H54 (cell line): ENCODE measurements at places on chromosomes 3 and 15.

GRCh38 chr15:75123395-75123794 is 78.3 kb upstream of the C15orf39 start:
- DNase-seq, result no peak

- DNase-seq, result no peak
Observed at GRCh38 chr3:41987627-41988026, 25.7 kb upstream of the ULK4 start.

- DNase-seq, result no peak
Observed at GRCh38 chr3:112633757-112634156, 7.2 kb downstream of the CCDC80 start.

GRCh38 chr3:153096731-153097131 is 65.3 kb upstream of the RAP2B start:
- no peak for DNase-seq

DNA sequence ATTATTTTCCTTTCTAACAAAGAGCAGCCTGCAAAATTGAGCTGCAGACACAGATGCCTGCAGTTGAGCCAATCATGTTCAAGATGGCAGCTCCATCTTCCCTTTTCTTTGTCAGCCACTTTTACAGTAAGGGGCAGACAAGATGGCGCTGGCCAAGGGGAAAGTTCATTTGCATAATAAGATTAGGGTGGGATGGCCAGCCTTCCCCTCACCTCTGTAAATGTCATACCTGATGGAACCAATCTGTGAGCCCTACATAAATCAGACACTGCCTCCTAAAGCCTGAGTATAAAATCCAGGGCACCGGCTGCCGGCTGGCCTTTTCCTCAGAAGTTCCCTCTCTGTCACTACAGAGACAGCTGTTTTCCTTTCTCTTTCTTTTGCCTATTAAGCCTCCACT is 15.8 kb downstream of the PATL2 start:
- DNase-seq, result no peak

DNA sequence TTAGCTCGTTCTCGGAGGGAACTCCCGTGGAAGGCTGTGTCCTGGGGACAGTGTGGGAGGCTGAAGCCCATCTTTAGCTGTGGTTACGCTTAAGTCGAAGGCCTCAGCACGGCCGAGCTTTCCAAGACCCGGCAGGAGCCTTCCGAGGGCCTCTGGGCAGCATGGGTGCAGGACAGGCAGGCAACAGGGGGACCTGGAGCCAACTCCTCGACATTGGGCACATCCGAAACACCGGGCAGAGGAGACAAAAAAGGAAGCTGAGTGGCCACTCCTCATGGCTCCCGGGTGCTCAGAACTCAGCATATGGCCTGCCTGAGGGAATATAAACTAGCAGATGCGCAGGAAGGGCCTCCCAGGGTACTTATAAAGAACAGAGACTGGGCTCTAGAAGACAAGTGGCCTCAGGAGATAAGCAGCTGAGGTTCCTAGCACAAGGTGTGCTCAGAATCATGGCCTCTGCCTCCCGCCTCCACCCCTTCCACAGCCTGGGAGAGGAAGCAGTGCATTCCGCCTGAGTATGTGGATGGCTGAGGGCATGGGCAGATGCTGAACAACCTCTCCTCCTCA is 34.1 kb downstream of the ABTB1 start:
- no peak for DNase-seq

- no peak for DNase-seq
Observed at GRCh38 chr3:53156368-53156834, 4.6 kb upstream of the PRKCD start.

DNA sequence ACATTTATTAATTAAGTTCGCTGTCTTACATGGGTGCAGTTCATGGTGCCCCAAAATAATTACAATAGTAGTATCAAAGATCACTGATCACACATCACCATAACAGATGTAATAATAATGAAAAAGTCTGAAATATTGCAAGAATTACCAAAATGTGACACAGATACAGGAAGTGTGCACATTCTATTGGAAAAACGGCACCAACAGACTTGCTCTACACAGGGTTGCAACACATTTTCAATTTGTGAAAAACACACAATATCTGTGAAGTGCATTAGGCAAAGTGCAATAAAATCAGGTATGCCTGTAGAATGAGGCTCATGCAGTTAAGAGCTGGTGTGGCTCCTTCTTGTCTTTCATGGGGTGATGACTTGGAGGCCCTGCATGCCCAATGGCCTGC is 265.8 kb downstream of the RPLP1 start:
- DNase-seq, result no peak

GRCh38 chr15:71632576-71633195 is 177.7 kb upstream of the NR2E3 start:
- no peak for DNase-seq

DNA sequence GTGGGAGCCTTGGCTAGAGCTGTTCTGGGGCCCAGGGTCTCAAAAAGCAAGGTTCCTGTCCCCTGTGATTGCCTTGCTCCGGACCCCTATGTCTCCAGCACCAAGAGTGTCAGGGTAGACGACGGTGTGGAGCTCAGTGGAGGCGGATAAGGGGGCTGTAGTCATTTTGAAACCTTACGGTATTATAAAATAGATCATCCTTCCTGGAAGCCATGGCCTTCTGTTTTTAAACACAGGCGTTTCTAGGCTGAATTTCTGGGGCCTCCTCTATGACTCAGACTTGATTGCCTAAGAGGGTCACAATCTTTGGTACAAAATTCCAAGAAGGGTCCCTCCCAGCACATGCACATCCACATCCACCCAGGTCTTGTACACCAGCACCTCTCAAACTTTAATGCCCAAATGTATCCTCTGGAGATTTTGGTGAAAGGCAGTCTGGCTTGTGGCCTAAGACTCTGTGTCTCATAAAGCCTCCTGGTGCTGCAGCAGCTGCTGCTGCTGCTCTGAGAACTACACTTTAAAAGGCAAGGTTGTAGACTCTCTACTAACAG is 70.5 kb upstream of the XCR1 start:
- no peak for DNase-seq

GRCh38 chr15:34012461-34013028 is 26.5 kb downstream of the AVEN start:
- no peak for DNase-seq

GRCh38 chr15:35880896-35881295 is 334.9 kb upstream of the DPH6 start:
- no peak for DNase-seq

DNA sequence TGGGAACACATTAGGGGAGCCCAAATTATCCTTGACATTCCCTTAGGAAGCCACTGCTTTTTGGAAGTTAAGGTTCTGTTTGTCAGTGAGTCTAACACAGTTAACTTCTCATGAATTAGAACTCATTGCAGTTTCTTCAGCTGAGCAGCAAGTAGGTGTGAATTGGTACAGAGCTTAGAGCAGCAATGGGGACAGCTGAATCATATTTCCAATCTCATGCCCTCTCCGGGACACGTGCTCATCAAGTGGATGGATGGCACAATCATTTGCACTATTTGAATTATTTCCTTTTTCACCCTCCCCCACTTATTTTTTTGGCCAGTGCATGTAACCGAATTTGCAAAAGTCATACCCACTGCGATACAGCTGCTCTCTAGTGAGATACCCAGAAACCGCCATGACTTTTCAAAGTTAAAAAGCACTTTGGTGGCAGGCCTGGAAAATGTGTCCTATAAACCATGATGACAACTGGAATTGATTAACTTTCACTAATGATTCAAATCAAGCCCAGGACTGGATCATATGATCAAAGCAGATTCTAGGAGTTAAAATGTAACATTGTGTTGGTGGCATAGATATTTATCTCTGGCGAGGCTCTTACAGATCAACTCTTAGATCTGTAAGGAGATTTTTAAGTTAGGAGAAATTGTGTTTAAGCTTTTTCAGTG is 76.4 kb downstream of the EBLN2 start:
- DNase-seq, result no peak

DNA sequence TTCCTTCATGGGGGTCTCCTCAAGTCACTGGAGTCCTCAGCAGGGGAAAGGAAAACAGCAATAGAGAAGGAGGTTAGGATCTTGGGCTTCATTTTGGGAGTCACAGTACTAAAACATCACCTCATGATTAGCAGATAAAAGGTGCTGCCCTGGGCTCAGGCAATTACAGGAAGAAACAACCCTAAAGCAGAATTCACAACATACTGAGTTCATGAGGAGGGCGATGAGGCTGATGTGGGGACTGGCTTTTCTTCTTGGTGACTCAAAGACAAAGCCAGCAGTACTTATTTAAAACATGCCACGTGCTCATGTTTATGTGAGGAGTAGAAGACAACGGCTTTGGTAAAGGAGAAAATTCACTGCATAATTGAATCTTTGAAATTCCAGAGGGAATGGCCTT is 822.3 kb upstream of the CFAP20DC start:
- no peak for DNase-seq

- no peak for DNase-seq
Observed at GRCh38 chr15:87841426-87841998, 415.0 kb downstream of the NTRK3 start.

- DNase-seq, result no peak
Observed at GRCh38 chr3:88267847-88268246, 118.1 kb downstream of the C3orf38 start.

DNA sequence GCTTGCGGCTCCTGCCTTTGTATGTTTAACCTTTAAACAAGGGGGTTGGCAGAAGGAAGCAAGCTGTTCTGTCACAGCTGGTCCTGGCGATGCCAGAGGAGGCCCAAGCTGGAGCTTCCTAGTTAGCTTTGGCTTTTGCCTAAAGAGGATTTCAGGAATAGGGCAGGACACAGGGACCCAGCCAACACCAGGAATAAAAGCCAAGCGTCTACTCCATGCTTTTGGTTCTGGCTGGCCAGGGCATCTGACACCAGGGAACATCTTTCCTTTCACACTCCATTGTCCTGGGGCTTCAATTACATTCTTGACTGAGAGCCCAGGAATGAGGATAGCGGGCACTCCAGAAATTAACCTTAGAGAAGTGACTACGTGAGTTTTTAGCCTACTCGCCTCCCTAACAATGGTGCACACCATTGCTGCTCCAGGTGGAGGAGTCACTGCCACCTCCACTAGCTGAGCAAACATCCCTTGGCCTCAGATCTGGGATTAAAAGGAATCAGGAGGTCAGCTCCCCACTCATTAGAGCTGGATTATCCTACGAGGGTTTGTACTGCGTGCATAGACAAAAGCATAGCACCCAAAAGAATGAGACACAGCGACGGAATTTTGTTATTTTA is 38.2 kb downstream of the TPM1 start:
- DNase-seq, result no peak

DNA sequence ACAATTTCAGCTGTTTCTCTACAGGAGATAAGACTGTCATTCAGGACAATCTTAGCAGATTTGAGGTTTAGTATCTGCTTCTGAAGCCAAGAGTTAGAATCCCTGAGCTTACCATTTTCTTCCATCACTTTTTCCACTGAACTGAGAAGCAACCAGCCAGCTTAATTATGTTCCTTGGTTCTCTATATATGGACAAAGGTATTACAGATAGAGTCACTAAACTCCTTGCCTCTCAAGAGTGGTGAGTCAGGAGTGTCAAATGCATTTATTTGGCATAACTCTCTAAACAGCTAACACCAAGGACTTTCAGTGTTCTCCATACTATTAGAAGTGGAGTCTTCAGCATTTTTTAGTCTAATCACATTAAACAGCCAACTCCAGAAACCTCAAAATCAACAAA is 239.3 kb downstream of the ALCAM start:
- no peak for DNase-seq

DNA sequence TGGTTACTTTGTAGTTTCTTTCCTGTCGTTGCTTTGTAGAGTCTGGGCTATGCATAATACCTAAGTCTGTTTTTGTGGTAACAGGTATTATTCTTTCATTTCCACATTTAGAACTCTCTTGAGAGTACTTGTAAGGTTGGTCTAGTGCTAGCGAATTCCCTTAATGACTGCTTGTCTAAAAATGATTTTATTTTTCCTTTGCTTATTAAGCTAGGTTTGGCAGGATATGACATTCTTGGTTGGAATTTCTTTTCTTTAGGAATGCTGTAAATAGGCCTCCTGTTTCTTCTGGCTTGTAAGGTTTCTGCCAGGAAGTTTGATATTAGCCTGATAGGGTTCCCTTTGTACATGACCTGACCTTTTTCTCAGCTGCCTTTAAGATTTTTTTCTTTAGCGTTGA is 70.1 kb upstream of the SGO1 start:
- no peak for DNase-seq

- no peak for DNase-seq
Observed at GRCh38 chr3:52204337-52205073, 6.5 kb downstream of the ALAS1 start.

- no peak for DNase-seq
Observed at GRCh38 chr3:96753124-96753523, 61.3 kb upstream of the EPHA6 start.

DNA sequence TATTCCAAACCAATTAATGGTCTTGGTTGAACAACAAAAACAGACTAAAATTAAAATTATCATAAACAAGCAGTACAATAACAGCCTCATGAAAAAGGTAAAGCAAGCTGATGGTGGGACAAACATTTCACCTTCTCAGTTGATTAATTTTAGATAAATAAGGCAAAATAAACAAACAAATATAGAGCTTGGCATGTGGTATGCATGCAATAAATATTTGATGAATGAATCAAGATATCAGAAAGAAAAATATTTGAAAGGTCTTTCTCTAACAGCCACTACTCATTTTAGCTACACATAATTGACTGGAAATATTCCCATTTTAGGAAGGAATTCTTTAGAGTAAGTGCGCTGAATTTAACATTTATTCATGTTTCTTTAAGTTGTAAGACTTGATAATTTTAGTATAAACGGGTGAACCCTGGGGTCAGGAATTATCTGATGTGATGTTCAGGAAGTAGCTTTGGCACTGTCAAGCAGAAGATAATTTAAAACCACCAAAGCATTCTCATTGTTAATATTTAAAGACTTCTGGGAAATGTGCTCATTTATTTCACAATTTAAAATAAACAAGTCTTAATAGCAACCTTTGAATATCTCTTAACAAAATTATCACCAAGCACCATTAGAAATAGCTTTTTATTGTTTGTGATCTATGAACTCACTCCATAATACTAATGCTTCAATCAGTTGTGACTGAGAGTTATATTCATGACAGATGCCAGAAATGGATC is 372.3 kb upstream of the TGFBR2 start:
- DNase-seq, result no peak

DNA sequence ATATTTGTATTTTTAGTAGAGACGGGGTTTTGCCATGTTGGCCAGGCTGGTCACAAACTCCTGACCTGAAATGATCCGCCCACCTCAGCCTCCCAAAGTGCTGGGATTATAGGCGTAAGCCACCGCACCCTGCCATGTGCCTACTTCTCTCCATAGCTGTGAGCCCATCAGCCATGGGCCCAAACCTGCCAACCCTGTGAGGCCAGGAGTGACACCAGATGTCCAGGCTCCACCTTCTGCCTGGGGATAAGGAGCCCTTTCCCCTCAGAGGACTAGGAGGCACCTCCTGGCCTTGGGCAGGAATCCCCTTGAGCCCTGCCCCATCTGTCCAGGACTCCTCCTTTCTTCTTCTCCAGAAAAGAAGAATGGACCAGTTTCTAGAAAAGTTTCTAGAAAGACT is 14.2 kb upstream of the RFT1 start:
- no peak for DNase-seq

GRCh38 chr15:77032052-77032646 is 37.2 kb downstream of the PSTPIP1 start:
- DNase-seq, result no peak

DNA sequence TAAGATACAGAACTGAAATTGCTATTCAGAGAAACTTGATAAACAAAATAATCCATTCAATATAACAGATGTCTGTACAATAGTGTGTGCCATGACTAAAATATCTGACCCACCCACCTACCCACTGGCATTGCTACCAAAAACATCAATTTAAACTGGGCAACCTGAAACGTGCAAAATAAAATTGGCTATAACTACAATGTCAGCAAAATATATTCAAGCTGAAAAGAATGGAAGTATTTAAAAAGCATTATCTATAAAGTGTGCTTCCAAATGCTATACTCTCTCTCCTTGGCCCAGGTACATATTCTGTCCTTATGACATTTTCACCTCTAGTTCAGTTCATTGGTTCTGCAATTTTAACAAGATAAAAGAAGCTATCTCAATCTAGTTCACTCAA is 379.6 kb upstream of the ATP11B start:
- DNase-seq, result no peak
